Amniotic epithelial cell (primary cell): ENCODE measurements at places on chromosomes 16 and 17.
A peak's percentile ranks its signal among the peaks of the same experiment; 100 is the strongest.

DNA sequence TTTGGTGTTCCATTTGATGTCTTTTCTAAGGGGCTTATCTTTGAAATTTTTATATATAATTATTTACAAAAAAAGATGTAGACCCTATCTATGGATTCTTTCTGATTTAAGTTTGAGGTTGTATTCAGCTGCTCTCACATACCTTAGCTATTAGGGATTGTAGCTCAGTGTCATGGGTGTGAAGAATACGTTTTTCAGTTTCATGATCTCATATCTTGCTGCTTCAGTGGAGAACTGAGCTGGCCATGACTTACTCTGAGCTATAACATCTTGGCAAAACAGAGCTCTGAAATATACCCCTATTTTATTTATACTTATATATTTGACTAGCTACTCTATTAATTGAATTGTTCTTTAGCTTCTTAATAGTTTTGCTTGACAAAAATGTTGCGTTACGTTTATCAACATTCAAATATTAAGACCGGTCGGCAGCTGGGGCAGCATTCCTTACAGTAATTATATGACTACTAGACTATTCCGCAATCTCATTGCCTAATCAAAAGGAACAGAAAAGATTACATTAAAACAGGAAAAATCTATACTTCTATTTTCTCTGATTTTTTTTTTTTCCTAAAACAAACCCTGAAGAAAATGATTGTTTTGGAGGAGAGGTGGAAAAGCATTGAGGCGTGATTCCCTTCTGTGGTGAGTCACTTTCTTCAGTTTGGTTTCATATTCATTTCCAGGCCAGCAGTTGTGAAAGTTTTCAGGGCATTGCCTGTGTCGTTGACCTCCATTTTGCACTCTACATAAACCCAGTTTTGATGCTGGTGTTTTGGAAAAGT lies 24.1 kb upstream of the KRT24 start:
- DNase-seq: peak; percentile 28

GRCh38 chr17:60926466-60927183 lies 249.0 kb downstream of the BCAS3 start:
- no peak for DNase-seq

GRCh38 chr16:56324406-56324805 lies 100.9 kb downstream of the AMFR start:
- DNase-seq: no peak

GRCh38 chr17:78889531-78889930 lies 13.5 kb downstream of the CEP295NL start:
- no peak for DNase-seq

DNA sequence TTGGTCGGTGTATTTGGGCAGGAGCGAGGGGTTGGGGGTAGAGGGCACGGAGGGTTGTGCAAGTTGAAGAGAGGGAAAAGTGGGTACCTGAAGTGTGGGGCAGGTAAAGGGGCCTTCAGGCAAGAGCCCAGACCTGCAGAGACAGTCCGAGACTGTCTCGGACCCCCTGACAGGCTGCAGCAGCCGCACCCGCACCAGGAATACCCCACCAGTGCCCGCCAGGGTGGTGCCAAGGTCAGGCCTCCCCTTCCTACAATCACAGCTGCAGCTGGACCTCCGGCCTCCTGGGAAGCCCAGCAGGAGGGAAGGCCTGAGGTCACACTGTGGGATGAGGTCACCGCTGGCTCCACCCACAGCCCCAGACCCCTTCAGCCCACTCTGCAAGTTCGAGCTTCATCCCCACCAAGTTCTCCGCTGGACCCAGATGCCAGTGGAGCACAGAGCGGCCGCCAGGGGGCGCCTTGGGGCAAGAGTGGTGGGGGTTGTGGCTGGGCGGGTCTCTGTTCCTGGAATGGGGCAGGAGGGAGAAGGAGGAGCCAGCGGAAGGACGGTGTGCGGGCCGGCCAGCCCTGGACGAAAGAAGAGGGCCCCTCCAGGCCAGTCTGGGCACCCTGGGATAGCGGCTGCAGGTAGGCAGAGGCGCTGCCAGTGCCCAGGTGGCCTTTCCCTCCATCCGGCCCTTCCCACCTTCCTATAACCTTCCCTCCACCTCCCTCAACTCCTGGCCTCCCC lies at the start of gene HSD3B7:
Gene HSD3B7, plus strand, starts transcription at position 539 of the 732 bp plus-strand sequence. CDS start 452 bp downstream, outside the sequence.
- DNase-seq: peak; percentile 58

GRCh38 chr17:49955157-49955556 lies 13.8 kb upstream of the DLX4 start:
- no peak for DNase-seq

DNA sequence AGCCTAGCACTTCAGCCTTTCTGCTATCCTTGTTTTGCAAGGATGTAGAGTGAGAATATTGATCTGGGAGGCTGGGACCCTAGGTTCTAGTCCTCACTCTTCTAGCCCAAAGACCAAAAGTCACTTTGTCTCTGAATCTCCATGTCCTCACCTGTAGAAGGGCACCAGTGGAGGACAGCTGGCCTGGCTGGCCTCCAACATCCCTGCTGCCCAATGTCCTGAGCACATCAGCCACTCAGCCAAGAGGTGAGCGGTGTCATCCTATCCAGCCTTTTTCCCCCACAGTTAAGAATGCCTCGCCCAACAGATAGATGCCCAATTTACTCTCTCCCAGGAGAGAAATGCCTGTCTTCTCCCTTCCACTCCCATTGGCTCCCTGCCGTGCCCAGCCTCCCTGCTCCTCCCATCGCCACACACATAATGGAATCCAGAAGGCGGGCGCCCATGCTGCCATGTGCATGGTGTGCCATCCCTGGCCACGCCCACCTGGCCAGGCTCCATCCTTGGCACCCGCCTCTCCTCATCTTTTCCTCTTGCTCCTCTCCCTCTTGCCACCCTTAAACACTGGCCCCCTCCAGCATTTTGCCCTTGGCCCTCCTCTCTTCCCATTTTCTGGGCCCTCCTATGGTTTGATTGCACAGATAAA lies 157.3 kb upstream of the SDK2 start:
- no peak for DNase-seq

DNA sequence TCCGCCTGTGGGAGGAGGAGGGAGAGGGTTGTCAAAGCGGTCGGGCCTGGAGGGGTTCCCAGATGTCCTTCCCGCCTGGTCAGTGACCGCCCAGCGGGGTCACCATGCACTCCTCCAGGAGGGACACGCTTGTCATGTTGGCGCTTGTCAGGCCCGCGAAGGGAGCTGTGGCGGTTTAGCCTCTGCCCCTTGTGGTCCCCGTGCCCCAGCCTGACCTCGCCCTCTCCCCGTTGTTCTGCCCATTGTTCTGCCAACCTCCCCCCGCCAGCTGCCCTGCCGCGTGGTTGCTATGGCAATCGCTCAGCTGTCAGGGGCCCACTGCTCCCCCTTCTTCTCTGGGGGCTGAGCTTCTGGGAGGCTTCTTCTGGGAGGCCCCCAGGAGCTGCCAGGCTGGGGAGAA lies 146.4 kb upstream of the CIBAR2 start:
- no peak for DNase-seq

DNA sequence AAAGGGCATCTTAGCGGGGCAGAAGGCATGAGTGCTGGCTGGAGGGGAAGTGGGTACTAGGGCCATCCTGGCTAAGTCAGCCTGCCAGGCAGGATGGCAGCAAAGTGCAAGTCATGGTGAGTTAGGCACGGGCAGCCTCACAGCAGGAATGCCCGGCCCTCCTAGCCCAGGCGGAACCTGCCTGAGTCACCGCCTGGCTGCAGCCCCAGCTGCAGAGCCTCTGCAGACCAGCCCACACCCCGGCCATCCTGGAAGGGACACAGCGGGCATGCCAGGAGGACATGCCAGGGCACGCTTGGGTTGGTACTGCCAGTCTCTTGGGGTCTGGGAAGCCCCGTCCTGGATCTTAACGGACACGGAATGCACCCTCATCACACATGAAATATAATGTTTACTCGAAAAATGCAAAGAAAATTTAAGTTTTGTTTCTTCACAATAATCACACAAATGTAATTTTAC lies 5.0 kb upstream of the ALDH3A1 start:
- peak; percentile 48 for DNase-seq
